Uterus (tissue), 4 donors: ENCODE measurements at places on chromosomes 1 and 21.

- DNase-seq, result no peak
Observed at GRCh38 chr1:155128755-155129473, 1.2 kb downstream of the EFNA1 start.

GRCh38 chr1:109909561-109909960, 1.1 kb upstream of the CSF1 start:
- no peak for DNase-seq

DNA sequence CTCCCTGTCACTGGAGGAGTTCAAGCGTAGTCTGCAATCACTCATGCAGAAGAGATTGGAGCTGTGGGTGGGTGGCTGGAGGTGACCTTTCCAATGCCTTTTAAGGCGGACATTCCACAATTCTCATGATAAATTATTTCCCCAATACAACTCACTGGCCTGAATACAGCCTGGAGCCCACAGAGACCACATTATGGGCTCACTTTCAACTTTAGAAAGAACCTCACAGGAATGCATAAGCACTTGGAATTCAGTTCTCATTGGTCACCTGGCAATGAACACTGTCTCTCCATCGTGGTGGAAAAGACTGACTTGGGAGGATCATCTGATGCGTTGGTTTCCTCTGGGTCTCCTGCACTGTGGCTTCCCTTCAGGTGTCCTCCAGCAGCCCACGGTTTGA, 151.8 kb upstream of the KCND3 start:
- DNase-seq, result no peak

DNA sequence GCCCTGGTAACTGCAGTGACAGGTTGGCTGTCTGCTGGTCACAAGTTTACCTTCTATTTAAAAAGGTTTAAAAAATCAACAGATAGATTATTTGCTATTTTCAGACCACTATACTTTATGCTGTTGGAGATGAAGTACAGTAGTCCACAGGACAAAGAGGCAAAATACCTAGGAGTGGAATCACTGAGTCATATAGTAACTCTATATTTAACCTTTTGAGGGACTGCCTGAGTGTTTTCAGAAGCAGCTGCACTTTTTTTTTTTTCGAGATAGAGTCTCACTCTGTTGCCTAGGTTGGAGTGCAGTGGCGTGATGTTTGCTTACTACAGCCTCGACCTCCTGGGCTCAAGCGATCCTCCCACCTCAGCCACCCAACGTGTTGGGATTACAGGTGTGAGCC, 11.7 kb downstream of the CNIH4 start:
- DNase-seq, result no peak

GRCh38 chr1:192998536-192998935, 60.6 kb downstream of the UCHL5 start:
- DNase-seq, result no peak

DNA sequence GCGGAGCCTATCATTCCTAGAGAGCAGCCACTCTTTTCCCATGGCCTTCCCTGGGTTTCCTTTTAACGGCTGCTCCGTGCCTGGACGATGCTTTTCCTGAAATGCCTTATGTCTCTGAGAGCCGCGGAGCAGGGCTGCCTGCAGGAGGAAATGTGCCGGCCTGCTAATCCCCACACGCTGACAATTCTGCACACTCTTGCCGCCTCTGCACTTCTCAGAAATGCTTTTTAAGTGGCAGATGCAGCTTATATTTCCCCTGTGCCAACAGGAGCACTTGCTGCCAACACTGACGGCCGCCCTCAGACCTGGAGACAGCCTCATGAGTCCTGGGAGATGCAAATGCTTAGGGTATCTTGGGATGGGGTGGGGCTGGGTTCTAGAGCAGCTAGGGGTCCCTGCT, 253.2 kb downstream of the GRIK3 start:
- no peak for DNase-seq

DNA sequence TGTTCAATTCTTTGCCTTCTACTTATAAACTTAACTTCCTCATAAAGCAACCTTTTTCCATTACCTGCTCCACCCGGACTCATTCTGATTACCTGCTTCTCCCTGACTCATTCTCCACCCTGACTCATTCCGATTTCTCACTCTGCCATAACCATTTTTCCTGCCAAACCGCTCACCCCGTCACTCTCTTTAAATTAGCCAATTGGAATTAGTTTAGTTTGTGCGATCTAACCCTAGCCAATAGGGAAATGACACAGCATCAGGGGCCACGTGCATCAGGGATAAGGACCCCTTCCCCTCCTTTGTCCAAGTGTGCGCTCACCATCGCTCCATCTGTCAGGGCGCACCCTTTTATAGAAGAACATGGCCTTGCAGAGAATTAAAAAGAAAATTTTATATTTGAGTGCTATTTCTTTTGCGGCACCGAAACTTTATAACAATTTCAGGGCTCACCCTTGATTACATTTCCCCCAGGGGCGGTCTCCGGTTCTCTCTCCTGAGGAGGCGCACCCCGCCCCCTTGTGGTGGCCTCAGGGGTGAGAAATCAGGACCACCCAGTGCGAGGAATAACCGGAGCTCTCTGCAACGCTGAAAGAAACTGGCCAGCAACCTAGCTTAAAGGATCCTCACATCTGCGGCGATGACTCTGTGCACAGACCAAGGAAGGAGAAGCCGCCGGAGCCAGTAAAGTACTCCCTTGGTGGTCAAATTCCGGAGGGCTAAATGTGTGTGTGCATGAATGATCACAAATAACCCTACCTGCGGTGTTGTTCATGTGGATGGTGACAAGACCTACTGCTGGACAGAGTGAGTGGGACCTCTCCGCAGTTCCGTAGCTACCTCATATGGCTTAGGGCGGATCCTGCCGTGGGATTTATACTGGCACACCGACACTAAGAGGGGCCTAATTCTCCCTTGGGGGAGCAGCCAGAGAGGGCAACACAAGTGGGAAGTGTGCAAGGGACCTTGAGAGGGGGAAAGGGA, 30.3 kb upstream of the CBR3 start:
- peak; percentile 32 for DNase-seq

DNA sequence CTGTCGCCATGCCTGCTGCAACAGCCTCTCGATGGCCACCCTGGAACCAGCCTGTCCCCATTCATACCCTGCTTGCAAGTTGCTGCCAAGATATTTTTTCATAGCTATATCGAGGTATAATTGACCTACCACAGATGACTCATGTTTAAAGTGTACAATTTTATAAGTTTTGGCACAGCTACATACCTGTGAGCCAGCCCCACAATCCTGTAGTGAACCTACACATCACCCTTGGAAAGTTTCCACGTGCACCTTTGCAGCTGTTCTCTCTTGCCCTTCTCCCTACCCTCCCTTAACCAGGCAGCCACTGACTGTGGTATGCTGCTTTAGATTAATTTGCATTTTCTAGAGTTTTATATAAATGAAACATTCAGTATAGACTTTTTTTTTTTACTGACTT, 23.0 kb upstream of the KCNJ6 start:
- DNase-seq, result no peak

- DNase-seq, result no peak
Observed at GRCh38 chr1:171140956-171141687, 44.0 kb upstream of the FMO2 start.

- no peak for DNase-seq
Observed at GRCh38 chr1:214983126-214983869, 99.2 kb upstream of the KCNK2 start.

DNA sequence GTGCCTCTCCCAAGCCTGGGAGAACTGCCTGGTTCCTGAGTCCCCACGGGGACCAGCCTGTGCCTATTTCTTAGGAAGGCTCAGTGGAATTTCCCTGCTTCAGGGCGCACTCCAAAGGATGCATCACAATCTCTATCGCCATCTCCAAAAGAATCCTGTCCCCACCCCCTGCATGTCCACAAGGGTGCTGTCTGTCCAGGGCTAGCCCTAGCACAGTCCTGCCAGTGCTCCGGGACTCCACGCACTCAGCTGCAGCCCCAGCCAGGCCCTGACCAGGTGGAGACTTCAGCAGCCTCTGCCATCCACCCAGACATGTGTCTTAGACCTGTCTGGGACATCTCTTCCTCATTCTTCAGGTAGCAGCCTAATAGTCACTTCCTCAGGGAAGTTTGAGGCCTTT, 199.7 kb downstream of the GRIK3 start:
- DNase-seq, result no peak

- DNase-seq, result no peak
Observed at GRCh38 chr21:16437586-16437985, 707.8 kb downstream of the USP25 start.

DNA sequence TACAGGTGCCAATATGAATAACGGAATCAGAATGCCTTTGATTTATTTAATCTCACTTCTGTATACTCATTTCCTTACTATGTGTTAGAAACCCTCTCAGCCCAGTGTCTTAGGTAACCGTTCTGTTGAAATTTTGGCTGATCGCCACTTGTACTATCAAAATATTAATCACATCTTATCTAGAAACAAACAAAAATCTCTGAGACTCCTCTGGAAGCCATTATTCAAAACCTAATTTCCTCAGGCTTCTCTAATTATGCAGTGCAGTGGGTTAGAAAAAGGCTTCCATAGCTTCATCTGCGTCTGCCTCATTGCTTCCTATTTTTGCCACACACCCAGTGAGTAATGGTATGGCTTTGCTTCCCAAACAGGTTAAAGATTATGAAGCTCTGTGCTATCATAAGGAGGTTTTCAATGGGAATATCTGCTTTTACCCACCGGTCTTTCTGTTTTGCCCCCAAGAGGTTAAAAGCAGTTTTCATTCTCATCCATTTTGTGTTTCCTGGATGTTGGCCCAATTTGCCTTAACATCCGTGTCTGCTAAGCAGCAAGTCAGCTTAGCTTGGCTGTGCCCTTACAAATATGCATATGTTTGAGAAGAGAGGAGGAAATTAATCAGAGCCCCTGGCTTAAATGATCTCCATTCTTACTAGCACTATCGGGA, 129.6 kb downstream of the RYR2 start:
- DNase-seq, result no peak

- no peak for DNase-seq
Observed at GRCh38 chr1:12622506-12622905, 4.5 kb upstream of the DHRS3 start.

DNA sequence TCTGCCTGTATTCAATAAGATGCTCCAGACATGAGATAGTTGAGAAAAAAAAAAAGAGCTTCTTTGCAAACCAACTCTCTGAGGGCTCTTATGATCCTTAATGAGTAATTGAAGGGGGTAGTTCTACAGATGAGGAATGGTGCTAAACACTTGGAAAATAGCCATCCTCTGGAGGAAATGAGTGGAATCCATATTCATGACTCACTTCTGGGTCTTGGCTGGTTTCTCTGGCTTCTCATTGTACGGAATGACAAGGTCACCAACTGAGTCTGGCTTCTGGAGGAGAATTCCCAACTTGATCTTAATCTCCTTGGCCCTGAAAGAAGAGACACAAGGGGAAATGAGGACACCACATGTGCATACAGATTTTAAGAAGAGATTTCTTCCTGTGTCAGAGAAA, 34.7 kb downstream of the RGS5 start:
- DNase-seq, result no peak

GRCh38 chr1:223714849-223715603, 2.7 kb downstream of the CAPN2 start:
- no peak for DNase-seq

- no peak for DNase-seq
Observed at GRCh38 chr1:202834771-202835547, 24.2 kb downstream of the PCAT6 start.

DNA sequence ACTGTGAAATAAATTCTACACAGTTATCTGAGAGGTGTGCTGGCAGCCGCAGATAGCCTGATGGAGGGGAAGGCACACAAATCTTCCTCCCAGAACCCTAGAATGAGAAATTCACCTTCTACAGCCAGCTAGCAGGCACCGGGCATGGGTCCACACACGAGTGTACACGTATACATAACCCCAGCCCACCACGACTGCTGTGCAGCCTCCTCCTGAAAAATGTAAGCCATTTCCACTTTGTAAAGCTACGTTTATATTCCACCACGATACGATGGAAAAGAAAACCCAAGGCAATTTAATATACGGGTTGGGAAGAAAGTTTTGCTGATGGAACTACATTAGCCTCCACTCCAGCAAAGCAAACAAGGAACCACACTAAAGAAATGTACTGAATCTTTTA, 1.8 kb downstream of the BTG3 start:
- DNase-seq, result peak; percentile 29

- no peak for DNase-seq
Observed at GRCh38 chr1:211488641-211489040, 3.3 kb downstream of the RD3 start.

GRCh38 chr1:94298861-94299260, 61.5 kb upstream of the ARHGAP29 start:
- no peak for DNase-seq

DNA sequence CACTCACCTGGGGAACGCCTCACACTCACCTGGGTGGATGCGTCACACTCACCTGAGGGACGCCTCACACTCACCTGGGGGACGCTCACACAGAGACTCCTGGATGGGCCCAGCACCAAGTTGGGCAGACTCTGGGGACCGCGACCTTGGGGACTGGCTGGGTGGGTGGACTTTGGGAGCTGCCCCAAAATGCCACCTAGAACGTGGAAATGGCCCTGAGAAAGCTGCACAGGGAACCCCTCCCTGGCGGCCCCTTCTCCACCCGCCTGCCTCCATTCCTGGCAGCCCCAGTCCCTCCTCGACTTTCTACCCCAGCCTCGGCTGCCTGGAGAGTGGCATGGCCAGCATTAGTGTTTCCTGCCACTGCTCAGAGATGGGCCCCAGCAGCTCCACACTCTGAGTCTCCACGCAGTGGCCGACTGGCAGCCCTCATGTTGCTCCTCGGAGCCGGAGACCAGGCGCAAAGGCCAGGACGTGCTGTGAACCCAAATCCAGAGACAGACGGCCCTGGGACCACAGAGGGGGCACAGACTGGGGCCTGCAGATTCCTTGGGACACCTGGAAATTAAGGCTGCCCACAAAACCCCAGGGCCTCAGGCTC, 46.5 kb upstream of the ACTRT2 start:
- no peak for DNase-seq

GRCh38 chr1:66563094-66563800, 29.3 kb downstream of the SGIP1 start:
- peak; percentile 65 for DNase-seq

- DNase-seq, result no peak
Observed at GRCh38 chr1:160083968-160084770, 2.8 kb downstream of the KCNJ9 start.

GRCh38 chr21:38134084-38134873, 122.5 kb upstream of the KCNJ15 start:
- no peak for DNase-seq

GRCh38 chr21:39073717-39074116, 109.5 kb downstream of the PSMG1 start:
- DNase-seq, result no peak

- no peak for DNase-seq
Observed at GRCh38 chr1:6600410-6601048, 2.1 kb downstream of the KLHL21 start.

- peak; percentile 71 for DNase-seq
Observed at GRCh38 chr1:59520827-59521418, 224.0 kb downstream of the FGGY start.

- no peak for DNase-seq
Observed at GRCh38 chr21:33212159-33212851, 17.4 kb upstream of the IFNAR2 start.

GRCh38 chr1:25703671-25704266, 87.2 kb downstream of the MAN1C1 start:
- DNase-seq, result no peak

DNA sequence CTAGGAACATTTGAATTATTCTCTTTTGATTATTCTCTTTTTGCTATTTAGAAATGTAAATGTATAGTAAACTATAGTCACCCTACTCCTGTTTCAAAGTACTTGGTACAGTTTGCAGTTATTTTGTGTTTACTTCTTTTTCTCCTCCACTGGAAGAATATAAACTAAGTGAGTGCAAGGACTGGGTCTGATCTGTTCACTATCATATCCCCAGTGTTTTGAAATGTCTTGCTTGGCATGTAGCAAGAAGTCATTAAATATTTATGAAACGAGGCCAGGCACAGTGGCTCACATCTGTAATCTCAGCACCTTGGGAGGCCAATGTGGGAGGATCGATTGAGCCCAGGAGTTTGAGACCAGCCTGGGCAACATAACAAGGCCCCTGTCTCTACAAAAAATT, 35.8 kb upstream of the PODN start:
- DNase-seq, result no peak
